Left renal cortex interstitium (tissue), 4 donors: ENCODE measurements at places on chromosomes 11 and 22. TPM values are rescaled to one million over a fixed set of nuclear protein-coding genes. Genes with fewer than 3 reads are reported as not detected.

The ZNF215 gene
- polyA plus RNA-seq, result 3.9 TPM

The PLAAT2 gene
- polyA plus RNA-seq, result 0.37 TPM

The CNIH2 gene
- 3.3 TPM for polyA plus RNA-seq

The MS4A4A gene
- polyA plus RNA-seq, result 5.8 TPM

The OR52B4 gene
- polyA plus RNA-seq, result not detected

- no peak for DNase-seq
Observed at GRCh38 chr11:123034597-123034996, 27.3 kb downstream of the HSPA8 start.

- no peak for DNase-seq
Observed at GRCh38 chr11:60872124-60872960, 5.0 kb downstream of the ZP1 start.

GRCh38 chr11:116794851-116795250 is 3.2 kb upstream of the APOA5 start:
- no peak for DNase-seq

- DNase-seq, result no peak
Observed at GRCh38 chr11:112175599-112175952, 264 bp downstream of the BCO2 start.

GRCh38 chr11:106998116-106998915 is 20.0 kb downstream of the GUCY1A2 start:
- DNase-seq, result no peak

GRCh38 chr11:62443390-62444235 is 24.8 kb downstream of the SCGB1A1 start:
- no peak for DNase-seq

- DNase-seq, result no peak
Observed at GRCh38 chr22:47015589-47016178, 253.2 kb downstream of the TBC1D22A start.

GRCh38 chr22:19621373-19622060 is 92.8 kb upstream of the SEPTIN5 start:
- no peak for DNase-seq

DNA sequence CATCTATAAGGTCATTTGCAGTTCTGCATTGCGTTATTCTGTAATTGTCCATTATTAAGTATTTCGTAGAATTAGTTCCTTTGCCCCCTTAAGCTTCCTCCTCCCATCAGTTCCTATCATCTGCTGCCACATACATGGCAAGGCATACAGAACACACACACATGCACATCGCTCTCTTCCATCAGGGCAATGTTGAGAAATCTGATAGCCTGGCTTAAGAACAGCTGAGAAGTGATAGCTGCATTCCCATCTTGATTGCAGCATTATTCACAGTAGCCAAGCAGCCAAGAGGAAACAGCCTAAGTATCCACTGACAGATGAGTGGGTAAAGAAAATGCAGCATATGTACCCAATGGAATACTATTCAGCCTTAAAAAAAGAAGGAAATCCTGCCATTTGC is 186.8 kb upstream of the CADM1 start:
- DNase-seq, result no peak

GRCh38 chr11:111878385-111878848 is 548 bp downstream of the FDXACB1 start:
- peak; percentile 19 for DNase-seq

GRCh38 chr11:82557274-82557673 is 176.4 kb downstream of the FAM181B start:
- DNase-seq, result no peak

DNA sequence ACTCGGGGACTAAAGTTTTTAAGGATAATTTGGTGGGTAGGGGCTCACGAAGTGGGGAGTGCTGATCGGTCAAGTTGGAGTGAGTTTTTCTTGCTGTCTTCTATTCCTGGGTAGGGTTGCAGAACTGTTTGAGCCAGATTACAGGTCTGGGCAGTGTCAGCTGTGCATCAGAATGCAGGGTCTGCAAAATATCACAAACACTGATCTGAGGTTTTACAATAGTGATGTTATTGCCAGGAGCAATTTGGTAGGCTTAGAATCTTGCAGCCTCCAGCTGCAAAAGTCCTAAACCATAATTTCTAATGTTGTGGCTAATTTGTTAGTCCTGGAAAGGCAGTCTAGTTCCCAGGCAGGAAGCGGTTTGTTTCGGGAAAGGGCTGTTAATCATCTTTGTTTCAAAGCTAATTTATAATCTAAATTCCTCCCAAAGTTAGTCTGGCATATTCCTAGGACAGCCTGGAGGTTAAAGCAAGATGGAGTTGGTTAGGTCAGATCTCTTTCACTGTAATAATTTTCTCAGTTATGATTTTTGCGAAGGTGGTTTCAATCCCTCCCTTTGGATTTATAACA is 39.7 kb upstream of the CALCA start:
- no peak for DNase-seq
